ENCODE measurements at places on chromosomes 4 and X. TPM values are rescaled to one million over a fixed set of nuclear protein-coding genes. Genes with fewer than 3 reads are reported as not detected.

DNA sequence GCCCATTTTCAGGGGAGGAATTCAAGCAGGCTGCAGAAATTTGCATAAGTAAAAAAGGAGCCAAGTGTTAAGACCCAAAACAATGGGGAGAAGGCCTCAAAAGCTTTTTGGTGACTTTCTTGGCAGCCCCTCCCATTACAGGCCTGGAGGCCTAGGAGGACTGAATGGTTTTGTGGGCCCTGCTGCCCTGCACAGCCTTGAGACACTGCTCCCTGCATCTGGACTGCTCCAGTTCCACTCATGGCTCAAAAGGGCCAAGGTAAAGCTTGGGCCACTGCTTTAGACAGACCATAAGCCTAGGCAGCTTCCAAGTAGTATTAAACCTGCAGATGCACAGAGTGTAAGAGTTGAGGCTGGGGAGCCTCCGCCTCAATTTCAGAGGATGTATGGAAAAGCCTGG, 501.6 kb downstream of the MID1IP1 start:
- no peak for DNase-seq

DNA sequence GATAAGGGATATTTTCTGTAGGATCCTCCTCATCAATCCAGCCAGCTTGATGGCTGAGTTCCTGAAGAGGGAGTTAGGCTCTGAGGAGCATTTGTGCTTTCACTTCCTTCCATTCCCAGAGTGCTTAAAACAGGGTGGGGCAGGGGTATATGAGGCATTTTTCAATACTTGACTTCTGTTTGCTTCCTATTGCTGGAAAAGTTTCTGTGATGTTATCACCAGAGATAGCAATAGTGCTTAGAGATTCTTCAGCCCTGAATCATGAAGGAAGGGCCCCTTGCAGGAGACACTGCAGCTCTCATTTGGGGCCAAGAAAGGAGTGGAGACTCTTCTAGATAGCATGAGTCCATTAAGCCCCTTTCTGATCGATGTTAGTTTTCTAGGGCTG, 166.7 kb upstream of the RPS6KA3 start:
- DNase-seq = peak; percentile 24

DNA sequence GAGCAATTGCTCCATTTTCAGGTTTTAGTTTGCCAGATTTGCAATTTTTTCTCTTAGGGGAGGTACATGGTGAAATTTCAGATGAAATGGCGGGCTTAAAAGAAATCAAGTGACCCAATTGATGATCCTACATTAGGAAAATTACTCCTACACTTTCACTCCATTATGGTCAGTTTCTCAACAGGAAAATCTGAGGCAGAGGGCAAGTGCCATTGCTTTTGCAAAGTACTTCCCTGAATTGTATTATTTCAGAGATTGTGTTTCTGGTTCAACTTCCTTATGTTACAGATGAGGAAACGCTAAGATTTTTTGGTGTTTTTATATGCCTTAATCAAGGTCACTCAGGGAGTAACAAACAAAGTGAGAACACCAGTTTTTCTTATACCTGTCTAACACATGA, 302.2 kb downstream of the ARAP2 start:
- no peak for DNase-seq

DNA sequence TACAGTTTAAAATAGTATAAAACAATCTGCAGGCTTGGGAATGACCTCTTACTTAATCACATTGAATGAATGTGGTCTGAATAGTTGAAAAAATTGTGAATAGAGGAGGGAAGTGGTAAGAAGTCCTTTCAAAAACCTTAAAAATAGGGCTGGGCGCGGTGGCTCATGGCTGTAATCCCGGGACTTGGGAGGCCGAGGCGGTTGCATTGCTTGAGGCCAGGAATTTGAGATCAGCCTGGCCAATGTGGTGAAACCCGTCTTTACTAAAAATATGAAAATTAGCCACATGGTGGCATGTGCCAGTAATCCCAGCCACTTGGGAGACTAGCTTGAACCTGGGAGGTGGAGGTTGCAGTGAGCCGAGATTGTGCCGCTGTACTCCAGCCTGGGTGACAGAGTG, 36.5 kb downstream of the HERC3 start:
- no peak for DNase-seq

Gene SORBS2
- total RNA-seq = under 0.01 TPM

Measured in IMR-90 (cell line).